ENCODE measurements at places on chromosomes 5 and 9.
A peak's percentile ranks its signal among the peaks of the same experiment; 100 is the strongest.

DNA sequence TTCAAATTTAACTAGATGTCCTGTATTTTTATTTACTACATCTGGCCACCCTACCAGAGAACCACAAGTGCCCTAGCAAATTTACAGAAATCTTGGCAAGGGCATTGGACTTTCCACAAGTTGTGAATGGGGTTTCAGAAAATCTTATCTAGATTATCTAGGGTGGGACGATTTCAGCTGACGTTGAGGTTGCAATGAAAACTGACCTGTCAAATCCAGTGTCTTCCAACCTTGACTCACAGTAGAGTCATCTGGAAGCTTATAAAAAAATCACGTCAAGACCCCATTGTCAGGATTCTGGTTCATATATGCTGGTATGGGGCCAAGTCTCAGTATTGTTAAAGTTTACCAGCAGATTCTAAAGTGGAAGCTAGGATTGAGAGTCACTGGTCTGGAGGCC, 109.6 kb upstream of the ACTBL2 start:
- DNase-seq: no peak

DNA sequence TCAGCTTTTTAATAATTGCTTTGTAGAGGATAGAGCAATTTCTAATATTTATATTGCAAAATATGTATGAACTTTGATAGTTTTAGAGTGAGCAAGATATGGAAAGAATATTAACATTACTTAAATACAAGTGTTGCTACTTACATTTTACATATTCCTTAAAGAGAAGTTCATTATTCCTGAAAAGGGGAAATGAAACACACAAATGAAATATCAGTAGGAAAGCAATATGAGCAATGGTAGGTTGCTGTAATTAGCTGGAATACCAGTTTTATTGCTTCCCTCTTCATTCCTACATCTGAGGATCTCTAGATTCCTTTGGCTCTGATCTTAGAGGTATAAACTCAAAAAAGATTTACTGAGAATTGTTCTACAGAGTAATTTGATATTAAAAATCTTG, 414.1 kb downstream of the FAM170A start:
- DNase-seq: no peak

DNA sequence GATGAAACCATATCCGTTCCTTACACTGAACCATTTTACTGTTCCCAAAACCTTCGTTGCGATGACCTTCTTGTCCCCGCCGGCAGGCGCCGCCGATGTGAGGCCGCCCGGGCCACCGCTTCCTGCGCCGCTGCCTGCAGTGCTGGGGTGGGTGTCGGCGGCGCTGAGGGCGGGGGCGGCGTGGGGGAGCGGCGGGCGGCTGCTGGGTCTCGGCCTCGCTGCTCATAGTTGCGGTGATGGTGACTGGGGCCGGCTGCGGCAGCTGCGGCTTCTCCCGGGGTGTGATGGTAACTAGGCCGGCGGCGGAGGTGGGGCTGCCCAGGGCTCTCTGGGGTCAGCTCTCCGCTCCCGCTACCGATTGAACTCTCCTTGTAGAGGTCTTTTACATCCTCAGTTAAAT, 14.1 kb upstream of the OR2S2 start:
- no peak for DNase-seq

- DNase-seq: no peak
Measured at GRCh38 chr9:79570448-79571308, 1.1 kb upstream of the TLE4 start.

GRCh38 chr5:98614341-98614740, 159.1 kb upstream of the RGMB start:
- DNase-seq: no peak

DNA sequence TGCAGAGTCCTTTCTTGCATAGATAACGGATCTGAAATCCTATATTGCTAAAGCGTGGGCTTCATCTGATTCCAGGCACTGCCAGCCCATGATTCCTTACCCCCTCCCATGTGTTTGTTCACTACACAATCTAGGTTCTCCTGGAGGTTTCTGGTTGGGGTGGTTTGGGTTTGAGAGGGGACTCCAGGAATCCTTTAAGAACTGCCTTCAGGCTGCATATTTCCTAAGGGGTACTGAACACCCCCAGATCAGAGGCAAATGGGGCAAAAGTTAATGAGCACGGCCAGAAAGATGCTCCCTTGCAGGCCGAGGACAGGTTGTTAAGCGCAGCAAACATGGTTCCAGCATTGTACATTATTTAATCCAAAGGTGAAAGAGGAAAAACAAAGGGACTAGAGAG, 9.9 kb downstream of the NR2F1 start:
- DNase-seq: no peak

GRCh38 chr9:128153060-128153946, 4.0 kb downstream of the LCN2 start:
- DNase-seq: no peak

GRCh38 chr9:96691326-96691725, 36.2 kb upstream of the PRXL2C start:
- no peak for DNase-seq

GRCh38 chr9:92749071-92749933, 15.3 kb downstream of the BICD2 start:
- no peak for DNase-seq

GRCh38 chr5:128965011-128965637, at the start of gene SLC27A6:
TSS of gene SLC27A6 (plus strand) at chr5:128965488. CDS start at chr5:128966138, 650 bp downstream.
- DNase-seq: no peak

DNA sequence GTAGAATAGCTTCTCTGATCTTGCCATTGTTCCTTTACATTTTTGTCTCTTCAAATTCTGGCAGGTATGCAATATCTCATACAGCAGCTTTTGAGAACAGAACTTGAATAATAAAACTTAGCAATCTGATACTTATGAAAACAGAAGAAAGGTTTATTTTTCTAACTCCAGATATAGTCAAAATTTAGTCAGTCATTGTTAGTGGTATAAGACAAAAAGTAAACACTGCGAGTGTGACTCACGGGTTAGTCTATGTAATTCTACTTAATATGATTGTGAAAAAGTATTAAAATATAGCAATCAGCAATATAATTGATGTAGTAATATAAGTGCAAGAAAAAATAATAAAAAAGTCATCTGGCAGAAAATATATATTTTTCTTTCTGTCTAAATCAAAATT, 910.4 kb downstream of the DNAH5 start:
- DNase-seq: no peak

DNA sequence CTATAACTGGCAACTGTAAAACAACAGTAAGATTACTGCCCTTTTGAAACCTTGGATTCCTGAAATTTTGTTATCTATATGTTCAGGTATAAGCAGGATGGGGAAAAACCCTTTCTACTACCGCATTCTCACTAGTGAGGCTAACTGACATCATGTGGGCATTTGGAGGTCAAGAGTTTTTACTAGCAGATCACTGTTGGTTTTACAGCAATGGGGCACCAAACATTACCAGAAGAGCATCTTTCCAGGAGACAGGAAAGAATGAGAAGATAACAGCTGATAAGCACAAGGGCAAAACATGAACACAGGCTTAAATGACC, 20.9 kb upstream of the TTC33 start:
- DNase-seq: no peak

DNA sequence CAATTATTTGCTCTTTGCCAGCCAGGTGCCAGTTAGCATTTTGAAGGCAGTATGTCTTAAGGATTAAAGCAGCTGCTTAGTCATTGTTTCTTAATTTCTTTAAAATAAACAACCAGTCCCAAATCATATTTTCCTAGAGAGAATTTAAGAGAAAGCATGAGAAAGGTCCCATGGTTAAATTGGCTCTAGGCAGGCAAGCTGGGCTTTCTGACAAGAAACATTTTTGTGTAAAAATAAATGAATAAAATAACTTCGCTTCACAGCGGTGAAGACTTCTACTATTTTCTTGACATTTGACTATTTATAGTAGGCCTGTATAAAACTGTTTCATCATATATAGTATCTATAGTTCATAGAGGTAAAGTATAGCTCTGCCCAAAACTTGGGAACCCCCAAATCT, 617.7 kb upstream of the C9orf72 start:
- DNase-seq: no peak

DNA sequence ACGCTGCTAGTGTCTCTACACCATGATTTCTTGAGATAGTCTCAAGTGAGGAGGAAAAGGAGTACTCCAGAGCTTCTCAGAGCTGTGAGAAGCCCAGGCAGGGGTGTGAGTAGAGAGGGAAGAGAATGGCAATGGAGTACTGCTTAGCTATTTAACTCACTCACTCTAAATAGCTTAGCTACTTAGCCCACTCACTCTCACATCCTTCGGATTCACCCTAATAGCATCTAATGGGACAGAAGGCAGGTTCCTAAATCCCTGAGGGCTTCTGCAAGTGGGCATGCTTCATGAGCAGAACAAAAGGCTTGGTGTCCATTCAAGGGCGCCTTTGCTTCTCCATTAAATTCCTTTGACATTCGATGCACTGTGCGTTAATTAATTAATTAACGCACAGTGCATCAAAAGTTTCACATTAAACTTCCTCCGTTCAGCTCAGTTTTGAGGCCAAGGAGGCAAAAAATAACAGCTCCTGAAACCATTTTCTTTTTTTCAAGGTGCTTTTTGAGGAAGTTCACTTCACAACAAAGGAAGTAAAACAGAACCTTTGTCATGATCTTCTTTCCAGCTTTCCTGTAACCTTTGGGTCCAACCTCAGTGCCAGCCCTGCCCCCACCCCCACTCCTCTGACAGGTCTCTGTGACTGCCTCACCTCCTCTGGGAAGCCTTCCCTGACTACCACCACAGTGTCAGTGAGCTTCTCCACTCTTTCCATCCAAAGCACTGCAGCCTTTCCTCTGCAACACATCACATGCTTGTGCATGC, 294.0 kb downstream of the SEC61B start:
- no peak for DNase-seq

DNA sequence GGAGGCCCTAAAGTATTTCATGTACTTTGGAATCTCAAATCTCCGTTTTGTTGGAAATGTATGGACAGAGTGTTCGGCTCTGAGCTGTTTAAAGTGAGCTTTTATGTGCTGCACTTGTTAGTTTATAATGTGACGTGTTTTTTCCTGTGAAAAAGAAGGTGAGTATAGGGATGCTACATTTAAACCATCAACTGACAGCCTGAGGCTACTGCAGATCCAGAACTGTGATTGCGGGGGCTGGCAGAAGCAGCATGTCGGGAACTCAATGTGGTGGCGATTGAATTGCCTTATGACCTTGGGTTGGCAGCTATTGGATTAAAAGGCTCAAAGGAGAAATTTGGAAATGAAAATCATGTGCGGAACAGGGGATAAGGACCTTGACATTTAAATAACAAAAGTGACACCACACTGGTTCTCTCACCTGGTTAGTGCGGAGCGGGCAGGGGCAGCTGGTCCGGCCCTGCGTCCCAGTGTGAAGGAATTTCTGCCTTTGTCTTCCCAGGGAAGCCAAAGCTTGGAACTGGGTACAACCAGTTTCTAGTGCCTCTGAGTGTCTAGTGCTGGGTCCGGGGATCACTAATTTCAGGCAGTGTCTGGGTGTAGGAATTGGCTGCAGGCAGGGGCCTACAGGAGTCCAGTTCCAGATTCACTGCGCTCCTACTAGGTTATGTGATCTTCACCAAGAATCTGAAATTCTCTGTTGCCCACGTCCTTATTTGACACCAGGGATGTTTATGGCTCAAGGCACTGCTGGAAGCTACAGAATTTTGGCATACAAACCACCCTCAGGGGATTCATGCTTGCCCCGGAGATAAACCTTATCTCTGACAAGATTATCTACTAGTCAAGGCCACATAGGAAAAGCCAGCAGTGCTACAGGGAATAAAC, 120.7 kb upstream of the ERCC6L2 start:
- DNase-seq: no peak

DNA sequence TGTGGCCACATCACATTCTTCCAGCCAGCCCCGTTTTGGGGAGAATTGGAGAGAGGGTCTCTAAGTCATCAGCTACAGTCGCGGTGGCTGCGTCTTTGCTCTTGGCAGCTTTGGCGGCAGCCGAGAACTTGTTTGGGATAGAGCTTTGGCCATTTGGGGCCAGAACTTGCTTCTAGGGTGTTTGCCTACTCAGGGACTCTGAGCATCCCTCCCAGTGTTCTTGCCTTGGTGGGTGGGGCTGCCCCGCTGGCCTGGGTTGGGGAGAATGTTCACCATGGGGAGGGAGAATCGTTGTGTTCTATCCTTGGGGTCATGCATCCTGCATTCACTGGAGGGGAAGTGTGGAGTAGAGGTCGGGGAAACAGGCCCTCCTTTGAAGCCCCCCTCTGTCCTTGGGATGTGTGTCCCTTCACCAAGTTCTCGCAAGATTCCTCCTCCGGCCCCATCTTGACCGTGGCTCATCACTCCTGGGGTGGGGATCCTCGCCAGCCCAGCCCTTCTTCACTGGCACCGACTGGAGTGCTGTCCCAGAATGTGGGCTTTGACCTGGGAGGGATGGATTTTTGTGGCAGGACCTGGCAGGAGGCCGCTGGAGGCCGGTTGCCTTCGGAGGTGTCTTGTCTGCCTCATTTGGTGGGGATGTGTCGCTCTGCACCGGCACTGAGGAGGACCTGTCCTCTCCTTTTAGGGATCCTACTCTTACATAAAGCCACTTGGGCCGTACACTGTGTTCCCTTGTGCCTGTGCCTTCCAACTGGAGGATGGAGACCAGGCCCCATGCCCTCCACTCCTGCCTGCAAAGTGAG, 3.5 kb downstream of the PHF2 start:
- DNase-seq: no peak

DNA sequence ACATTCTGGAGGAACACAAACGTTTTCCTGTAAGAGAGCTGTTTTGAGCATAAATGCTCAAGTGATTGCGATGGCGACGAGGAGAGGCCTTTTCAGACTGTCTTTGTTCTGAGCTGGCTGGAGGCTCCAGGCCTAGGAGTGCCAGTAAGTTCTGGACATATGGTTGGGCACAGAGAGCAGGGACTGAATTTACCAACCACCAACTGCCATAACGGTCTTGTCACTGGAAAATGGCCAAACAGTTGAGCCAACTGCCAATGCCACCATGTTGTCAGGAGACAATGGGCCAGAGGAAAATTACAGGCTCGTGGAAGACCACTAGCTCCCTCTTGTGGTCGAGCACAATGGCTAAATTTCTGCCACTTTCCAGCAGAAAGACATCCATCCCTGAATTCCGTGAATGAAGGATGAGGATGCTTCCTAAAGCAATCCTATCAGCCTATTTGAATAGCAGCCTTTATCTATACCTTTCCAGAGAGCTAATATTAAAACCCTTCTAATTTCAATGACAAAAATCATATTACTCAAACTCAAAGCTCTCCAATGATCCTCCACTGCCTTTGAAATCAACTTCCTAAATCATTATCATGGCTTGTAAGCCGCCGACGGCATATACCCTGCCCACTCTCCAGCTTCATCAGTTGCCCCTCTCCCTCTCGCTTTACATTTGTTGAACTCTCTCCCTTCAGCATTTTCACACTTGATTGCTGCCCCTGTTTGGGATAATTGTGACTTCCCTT, 66.9 kb upstream of the GLIS3 start:
- DNase-seq: peak; percentile 8
